ENCODE measurements at places on chromosomes 2 and 18.
A peak's percentile ranks its signal among the peaks of the same experiment; 100 is the strongest.

- DNase-seq, result no peak
These were observed 152.3 kb downstream of the PRPF40A start for GRCh38 chr2:152564754-152565551.

DNA sequence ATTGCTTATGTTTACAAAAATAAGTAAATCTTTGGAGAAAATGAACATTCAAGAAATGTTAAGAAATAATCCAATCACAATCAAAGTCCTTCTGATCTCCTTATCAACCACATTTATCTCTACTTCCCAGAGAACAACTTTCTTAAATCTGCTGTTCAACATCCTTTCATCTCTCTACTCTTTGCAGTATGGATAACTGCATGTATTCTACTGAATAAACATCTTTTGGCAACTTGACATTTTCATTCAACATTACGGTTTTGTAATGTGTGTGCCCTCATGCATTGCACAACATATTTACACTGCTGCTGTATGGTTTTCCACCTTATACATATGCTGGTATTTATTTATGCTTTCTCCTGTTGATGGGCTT, 9.2 kb downstream of the CMPK2 start:
- no peak for DNase-seq

GRCh38 chr2:206790311-206790935, 25.0 kb downstream of the FASTKD2 start:
- DNase-seq, result no peak

DNA sequence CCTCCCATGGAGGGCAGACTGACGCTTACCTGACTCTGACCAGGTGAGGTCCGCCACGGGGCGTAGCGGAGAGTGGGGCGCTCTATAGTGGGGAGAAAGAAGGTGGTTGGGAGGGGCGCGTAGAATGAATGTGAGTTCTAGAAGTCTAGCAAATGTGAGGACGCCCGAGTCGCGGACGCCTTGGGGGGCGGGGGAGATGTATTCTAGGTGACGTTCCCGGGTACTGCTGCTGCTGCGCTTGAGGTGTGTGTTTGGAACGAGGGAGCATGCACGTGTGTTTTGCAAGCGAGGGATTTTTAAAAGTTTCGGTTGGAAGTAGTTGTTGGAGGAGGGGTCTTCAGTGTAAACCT, 758 bp downstream of the RIF1 start:
- DNase-seq, result peak; percentile 10

DNA sequence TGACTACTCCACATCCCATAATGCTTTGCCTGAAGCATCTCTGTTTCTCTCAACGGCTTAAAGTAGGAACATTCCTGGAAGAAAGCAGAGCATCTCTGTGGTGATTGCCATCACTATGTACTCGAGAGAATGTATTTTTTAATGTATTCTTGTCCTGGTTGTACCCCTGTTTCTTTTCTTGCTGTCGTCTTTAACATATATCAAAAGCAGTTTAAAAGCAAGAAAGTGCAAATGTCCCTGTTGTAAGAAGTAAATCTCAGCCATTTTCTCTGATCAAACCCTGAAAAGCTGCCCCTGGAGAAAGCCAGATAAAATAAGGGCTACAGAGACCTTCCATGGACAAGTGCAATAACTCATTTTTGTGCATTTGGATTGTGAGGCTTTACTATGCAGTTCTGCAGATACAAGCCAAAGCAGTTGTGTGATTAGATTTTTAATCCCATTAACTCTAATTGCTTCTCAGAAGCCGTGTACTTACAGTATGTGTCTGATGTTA, 70.8 kb downstream of the XIRP2 start:
- no peak for DNase-seq

GRCh38 chr2:11411768-11412448, 54.1 kb downstream of the E2F6 start:
- no peak for DNase-seq

DNA sequence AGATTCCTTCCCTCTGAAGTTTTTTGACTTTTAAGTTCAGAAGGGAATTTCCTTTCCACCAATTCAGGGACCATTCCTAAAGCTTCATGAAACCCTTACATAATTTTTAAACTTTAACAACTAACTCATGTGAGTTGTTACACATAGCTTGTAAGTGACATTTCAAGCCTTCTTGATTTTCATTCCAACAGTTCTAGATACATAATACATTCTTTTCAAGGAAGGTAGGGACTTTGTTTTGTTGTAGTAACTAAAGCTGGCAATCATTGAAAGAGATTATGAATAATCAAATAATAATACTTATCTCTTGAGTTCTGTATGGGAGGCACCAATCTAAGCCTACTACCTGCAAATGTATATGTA, 45.4 kb downstream of the SETBP1 start:
- DNase-seq, result no peak

- DNase-seq, result no peak
These were observed 61.5 kb upstream of the FAM98A start for GRCh38 chr2:33660416-33661123.

DNA sequence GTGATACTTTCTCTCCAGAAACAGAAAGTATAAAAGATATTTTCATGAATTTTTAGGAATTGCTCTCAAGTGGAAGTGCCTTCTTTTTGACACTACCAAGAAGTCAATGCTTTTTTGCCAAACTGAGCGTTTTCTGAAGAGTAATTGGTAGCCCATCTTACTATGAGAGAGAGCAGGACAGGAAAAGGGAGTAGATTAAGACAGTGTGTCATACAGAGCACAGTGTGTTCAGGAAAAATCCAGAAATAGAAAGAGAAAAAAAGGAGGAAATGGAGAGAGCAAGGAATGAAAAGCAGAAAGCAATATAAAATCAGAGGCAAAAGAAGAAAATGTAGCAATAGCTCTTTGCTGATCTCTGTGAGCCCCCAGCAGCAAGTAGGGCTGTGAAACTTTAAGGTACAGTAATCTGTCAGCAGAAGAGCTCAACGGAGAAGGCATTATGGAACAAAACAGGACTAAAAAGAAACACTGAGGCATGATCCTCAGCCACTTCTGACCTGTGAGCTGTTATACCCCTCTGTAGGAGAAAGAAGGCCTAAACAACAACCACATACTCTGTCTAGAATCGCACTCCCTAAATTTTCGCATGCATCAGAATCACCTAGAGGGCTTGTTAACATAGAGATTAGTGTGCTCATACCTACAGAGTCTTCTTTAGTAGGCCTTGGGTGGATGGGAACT, 15.0 kb upstream of the PGAP1 start:
- no peak for DNase-seq

- DNase-seq, result no peak
These were observed 1.4 kb downstream of the ANO7 start for GRCh38 chr2:241189856-241190201.

- no peak for DNase-seq
These were observed 164.4 kb upstream of the KLHL29 start for GRCh38 chr2:23220513-23221094.

All from stimulated activated CD8-positive, alpha-beta memory T cell treated with anti-CD3 and anti-CD28 coated beads, Interleukin-15, amount 100 ng/mL, for 24 hours (primary cell).